ENCODE measurements at places on chromosomes 1 and 21.

DNA sequence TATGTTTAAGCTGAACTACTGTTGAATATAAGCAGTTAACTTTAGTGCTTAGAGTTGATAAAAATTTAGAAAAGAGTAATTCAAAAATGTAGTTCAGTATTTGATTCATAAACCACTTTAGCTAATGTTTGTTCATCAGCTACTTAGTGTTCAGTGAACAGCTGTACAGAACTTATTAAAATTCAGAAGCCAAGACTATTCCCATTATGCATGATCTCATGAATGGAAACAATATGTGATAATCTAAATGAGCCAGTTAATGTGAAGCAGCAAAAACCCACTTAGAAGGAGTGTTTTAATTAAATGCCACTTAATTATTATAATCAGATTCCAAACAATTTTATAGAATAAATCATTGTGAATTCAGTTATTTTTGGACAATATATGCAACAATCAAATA lies 92.9 kb upstream of the NEGR1 start:
- DNase-seq, result no peak

- DNase-seq, result no peak
Observed at GRCh38 chr1:157137408-157138219, 581 bp downstream of the ETV3 start.

GRCh38 chr1:156385534-156386031 lies 16.6 kb downstream of the RHBG start:
- DNase-seq, result no peak

- DNase-seq, result no peak
Observed at GRCh38 chr1:50633465-50633864, 210.2 kb upstream of the DMRTA2 start.

DNA sequence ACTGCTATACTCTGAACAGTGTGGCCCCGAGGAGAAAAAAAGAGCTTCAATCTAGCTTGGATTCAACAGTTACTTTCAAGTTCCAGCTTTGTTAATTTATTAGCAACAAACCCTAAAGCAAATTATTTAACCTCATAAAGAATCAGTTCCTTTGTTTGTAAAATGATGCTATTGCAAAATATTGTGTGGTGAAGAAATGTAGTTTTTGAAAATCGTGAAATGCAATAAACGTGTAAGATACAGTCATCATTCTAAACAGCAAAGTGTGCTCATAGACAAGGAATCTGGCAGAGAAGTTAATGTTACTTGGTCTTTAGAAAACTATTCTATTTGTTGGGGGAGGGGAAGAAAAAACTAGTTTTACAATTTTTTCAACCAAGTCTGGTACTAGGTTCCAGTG lies 297.6 kb upstream of the ADGRL4 start:
- no peak for DNase-seq

- no peak for DNase-seq
Observed at GRCh38 chr1:204572923-204573922, 57.0 kb downstream of the MDM4 start.

DNA sequence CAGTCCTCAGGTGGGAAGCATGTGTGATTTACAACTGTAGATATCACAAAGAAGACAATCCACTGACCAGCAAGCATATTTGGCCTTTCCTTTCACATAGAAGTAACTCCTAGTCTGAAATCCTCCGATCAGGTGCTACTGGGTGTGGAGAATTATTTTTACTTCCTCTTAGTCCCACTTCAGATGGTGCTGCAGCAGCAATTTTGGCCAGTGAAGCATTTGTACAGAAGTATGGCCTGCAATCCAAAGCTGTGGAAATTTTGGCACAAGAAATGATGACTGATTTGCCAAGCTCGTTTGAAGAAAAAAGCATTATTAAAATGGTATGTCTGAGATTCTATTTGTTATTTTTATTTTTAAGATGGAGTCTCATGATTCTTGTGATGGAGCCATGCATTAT lies 51.0 kb downstream of the SCP2 start:
- no peak for DNase-seq

DNA sequence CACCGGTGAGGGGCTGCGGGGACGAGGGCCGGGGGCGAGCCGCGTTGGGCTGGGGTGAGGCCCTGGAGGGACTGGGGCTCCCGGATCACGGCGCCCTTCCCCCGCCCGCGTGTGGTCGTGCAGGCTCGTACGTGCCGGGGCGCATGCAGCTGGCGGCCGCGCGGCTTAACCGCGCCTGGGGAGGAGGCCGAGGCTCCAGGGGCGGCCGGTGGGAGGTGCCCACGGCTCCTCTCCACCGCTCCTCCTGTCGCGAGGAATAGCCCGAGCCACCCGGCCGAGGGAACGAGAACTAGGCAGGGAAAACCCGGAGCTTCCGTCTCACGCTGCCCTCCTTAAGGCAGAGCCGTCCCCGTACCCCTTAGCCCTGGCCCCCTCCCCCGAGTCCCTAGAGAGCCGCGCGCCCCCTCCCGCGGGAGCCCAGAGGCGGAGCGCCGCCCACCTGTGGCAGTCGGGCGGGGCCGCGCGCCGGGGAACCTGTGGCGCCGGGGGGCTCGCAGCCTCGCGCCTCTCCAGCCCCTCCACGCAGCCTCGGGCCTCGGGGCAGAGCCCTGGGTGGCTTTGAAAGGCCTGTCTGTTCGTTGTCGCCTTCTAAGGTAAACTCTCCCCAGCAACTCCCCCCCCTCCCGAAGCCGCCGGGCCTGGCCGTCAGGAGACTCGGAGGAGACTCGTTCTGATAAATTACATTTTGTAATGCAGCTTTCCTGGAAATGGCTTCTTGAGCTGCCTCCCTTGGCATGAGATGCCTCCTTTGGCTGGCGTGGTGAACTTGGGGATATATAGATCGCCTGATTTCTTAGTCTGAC lies 746 bp downstream of the AK4 start:
- DNase-seq, result no peak

DNA sequence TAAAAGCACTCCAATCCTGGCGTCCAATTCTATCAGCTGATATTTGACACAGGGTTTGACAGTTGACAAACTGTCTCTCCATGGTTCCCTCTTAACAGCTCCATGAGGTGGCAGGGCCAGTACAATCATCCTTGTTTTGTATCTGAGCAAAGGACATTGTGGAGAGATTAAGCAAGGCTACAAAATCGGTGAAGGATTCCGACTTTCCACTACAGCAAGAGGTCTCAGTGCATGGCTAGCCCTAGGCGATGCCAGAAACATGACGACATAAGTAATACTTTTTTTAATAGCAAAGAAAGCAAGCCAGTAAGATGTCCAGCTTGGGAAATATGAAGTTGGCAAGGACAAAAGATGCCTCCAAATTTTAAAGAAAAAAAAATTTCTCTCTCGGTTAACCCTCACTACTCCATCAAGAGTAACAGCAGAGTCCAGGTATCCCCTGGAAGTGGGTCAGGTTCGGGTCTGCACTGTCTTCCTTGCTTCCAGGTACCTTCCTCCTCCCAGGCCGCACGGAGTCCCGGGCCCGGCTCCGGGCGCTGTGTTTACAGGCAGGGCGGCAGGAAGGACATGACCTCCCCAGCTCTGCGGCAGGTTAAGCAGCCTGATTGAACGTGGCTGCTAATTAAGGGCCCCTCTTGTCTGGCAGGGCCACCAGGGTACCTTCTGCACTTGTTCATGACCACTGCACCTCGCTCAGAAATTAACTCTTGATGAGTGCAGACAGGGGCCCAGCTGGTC lies 106.1 kb downstream of the SIM2 start:
- DNase-seq, result no peak

DNA sequence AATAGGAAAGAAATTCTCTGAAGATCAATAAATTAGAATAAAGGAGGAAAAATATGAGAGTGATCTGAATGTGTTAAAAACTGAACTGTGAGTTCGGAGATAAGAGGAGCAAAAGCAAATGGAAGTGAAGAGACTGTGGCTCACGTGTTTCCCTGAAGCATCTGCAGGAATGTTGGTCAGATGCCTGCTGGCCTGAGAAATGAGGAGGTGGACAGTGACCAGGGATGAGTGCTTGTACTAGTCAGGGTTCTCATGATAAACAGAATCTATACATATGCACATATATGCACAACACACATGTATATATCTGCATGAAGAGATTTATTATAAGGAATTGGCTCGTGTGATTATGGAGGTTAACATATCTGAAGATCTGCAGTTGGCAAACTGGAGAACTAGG lies 103.4 kb upstream of the TIAM1 start:
- no peak for DNase-seq

DNA sequence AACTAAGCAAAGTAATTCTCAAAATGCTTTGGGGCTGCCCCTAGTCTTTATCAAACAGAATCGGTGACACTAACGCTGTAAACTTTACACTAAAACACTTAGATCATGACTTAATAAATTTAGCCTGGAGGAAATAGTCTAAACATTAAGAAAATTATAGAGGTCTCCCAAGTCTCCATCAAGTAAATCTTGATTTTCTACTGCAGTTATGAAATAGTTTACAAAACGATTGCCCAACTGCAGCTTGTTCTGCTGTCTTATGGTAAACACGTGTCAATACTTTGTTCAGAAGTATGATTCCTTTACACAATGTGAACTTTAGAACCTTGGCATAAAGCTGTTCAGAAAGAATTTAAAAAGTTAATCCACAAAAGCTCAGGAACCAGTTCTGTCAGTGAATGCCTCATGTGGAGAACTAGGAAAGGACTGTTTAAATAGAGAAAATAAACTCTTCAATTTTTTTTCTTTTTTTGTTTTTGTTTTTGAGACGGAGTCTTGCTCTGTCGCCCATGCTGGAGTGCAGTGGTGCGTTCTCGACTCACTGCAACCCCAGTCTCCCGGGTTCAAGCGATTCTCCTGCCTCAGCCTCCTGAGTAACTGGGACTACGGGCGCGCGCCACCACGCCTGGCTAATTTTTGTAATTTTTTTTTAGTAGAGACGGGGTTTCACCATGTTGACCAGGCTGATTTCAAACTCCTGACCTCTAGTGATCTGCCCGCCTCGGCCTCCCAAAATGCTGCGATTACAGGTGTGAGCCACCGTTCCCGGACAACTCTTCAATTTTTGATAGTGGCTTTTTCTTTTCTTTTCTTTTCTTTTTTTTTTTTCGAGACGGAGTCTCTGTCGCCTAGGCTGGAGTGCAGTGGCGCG lies 1.6 kb downstream of the DDI2 start:
- DNase-seq, result no peak

GRCh38 chr1:93765099-93765498 lies 83.5 kb upstream of the BCAR3 start:
- no peak for DNase-seq

GRCh38 chr1:234706199-234706598 lies 96.2 kb upstream of the IRF2BP2 start:
- no peak for DNase-seq

DNA sequence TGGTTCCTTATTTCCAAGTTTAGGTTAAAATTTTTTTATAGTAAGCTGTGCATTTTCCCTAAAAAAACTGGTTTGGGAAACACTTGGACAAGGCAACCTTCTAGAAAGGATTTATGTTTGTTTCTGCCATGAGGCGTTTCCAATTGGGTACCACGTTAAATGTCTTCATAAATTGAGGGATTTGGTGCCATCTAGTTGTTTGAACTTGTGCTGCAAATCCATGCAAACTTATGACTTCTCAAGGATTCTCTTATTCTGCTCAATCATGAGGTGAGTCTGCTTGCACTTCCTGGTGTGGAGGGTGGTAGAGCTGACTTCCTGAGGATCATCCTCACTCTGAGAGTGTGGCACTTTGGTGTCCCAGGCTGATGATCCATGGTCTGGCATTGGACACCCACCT lies 123.3 kb downstream of the PCNX2 start:
- no peak for DNase-seq

DNA sequence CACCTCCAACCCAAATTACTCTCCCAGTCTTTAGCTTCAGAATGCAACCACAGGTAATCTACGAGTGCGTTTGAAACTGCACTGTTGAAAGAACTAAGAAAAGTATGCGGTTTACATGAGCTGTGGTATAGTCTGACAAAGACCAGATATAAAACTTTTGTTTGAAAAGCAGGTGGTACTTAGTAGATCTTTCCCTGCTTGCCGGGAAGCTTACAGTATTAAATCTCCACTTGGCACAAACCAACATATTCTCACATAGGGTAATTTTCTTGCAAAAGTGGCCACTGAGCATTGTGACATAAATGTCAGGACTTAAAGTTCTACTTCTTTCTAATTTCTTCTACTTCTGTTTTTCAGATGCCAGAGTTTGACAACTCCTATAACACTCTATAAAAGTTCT lies 8.4 kb downstream of the RGS2 start:
- no peak for DNase-seq

- DNase-seq, result no peak
Observed at GRCh38 chr1:177287994-177288393, 117.2 kb downstream of the BRINP2 start.

- DNase-seq, result no peak
Observed at GRCh38 chr1:183885142-183885735, 80.3 kb downstream of the RGL1 start.

- DNase-seq, result peak; percentile 87
Observed at GRCh38 chr1:59814180-59814900, 409 bp upstream of the HOOK1 start.

GRCh38 chr1:100036718-100037655 lies 67.2 kb downstream of the SLC35A3 start:
- DNase-seq, result no peak

DNA sequence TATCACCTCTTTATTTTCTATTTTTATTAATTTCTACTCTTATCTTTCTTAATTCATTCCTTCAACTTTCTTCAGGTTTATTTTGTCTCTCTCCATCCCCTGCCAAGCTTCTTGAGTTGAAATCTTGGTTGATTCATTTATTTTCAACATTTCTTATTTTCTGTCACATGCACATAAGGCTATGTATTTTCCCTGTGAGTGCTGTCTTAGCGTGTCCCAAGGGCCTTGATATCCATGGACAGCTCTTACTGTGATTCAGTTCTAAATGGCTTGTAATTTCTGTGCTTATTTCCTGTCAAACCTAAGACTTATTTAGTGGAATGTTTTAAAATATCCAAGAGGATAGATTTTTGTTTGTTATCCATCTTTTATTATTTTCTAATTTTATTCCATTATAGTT lies 36.8 kb upstream of the SCAF4 start:
- no peak for DNase-seq

DNA sequence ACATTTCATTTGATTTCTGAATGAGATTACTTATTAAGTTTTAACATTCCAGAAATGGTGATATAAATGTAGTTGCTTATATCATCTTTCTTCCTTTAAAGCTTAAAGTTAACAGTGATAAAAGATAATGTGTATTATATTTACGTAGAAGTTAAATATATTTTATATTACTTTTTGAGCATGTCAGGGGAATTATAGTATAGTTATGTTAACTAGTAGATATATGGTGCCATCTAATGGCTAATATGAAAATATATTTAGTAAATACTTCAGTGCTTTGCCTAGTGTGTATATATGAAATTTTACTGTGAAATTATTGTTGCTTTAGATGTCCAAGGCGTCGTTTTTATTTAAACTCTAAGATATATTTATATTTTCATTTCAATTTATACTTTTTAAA lies 51.5 kb downstream of the SYT14 start:
- DNase-seq, result no peak

GRCh38 chr1:197725044-197725443 lies 50.2 kb downstream of the DENND1B start:
- DNase-seq, result no peak

GRCh38 chr1:69519006-69519405 lies 48.7 kb upstream of the LRRC7 start:
- no peak for DNase-seq

- no peak for DNase-seq
Observed at GRCh38 chr21:38460171-38460742, 38.0 kb downstream of the ERG start.

Data from vagina (tissue), 2 donors.